COR-L47 (cell line): ENCODE measurements at places on chromosomes 5 and 9.
A peak's percentile ranks its signal among the peaks of the same experiment; 100 is the strongest.

GRCh38 chr5:63820577-63820976, 141.7 kb downstream of the HTR1A start:
- DNase-seq, result peak; percentile 79

DNA sequence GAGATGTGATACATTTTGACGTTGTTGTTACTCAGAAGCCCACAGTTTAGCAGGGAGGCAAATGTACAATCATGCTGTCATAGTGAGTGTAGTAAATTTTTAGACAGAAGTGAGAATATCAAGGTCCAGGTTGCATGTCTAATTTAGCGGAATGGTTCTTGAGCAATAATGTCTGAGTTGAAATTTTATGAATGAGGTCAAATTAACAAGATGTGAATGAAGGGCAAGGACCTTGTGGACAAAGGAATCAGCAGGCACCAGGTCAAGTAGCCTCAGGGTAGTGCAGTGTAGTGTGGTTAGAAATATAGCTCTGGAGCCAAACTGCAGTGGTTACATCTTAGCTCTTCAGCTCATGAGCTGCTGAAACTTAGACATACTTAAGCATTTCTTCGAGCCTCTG, 36.2 kb downstream of the TNFSF8 start:
- DNase-seq, result no peak

DNA sequence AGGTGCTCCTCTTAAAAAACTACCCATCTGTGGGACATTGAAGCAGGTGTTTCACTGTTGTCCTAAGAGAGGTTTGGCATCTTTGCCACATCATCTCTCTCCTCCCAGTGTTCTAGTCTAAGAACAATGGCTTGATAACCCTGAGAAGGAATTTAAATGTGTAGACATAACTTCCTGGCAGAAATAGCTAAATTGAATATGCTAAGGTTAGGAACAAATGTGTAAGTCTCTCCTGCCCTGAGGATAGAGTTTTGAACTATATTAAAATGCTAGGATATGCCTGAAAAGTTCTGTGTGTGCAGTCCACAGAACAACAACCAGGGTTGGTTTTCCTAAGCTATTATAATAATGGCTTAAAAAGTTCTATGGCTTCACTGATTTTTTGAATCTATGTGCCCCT, 106.6 kb downstream of the LRRC70 start:
- DNase-seq, result no peak

- no peak for DNase-seq
These were observed 165.5 kb downstream of the SYK start for GRCh38 chr9:90967145-90967538.

DNA sequence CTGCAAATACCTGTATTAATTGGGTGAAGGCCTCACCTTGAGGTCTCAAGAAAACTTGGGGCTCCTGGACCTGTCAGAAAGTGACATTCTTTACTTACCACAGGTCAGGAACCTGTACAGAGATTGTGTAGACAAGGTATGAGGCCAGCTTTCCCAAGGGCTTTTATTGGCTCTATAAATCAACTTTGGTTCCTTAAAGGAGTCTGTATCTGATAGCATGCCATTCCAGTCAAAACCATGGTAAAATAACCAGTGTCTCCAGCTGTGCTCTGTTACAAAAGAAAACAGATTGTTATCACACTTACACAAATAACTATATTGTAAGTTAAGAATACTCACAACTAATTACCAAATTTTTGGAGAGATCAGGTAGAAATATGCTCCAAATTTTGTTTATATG, 64.5 kb downstream of the COL15A1 start:
- no peak for DNase-seq

GRCh38 chr9:136707849-136708517, 4.4 kb upstream of the DIPK1B start:
- DNase-seq, result no peak

DNA sequence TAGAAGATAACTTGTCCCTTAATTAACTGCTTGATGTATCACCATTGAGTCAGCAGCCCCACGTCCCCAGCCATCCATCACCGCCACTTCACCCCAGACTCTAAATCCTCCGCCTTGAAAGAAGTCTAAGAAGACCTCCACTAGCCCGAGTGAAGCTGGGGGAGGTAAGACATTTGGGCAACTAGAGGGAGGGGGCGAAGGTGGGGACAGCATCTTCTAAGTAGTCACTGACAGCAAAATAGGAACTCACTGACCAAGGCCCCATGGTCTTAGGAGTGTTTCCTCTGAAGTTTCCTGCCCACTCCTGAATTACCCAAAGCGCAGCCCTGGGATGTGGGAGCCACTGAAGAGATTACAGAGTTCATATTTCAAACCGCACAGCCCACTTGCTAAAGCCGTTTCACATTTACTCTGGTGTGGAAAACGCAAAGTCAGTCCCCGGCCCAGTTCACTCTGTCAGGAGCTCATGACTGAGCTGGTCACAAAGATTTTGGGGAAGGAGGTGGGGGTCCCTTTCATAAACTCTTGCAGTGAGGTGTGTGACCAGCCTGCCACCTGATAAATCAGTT, 107.4 kb downstream of the LHFPL2 start:
- no peak for DNase-seq

GRCh38 chr5:33235304-33235703, 205.5 kb upstream of the TARS1 start:
- no peak for DNase-seq

DNA sequence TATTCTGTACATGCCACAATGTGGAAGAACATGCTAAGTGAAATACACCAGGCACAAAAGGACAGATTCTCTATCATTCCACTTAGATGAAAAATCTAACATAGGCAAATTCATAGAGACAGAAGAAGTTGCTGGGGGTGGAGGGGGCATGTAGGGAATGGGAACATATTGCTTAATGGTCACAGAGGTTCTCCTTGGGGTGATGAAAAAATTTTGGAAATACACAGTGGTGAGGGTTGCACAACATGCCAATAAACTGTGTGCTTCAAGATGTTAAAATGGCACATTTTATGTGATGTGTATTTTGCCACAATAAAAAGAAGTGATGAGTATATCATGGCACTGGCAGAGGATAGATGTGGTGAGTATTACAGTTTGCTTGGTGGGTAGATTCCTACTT, 111.9 kb downstream of the SUSD1 start:
- DNase-seq, result no peak

- DNase-seq, result no peak
These were observed 69.9 kb downstream of the RCL1 start for GRCh38 chr9:4862506-4863250.
